ENCODE measurements at places on chromosomes 16 and 17.

DNA sequence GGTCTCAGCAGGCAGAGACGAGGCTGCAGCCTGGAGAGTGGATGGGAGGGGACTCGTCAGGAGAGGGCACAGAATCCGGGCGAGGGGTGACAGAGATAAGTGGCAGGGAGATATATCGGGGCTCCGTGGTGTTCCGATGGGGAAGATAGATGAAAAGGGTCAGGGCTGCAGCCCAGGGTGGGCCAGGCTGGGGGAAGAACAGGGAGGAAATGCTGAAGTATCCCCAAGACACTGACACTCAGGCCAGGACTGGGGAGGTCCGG, 2.1 kb downstream of the LGALS3BP start:
- DNase-seq, result no peak

DNA sequence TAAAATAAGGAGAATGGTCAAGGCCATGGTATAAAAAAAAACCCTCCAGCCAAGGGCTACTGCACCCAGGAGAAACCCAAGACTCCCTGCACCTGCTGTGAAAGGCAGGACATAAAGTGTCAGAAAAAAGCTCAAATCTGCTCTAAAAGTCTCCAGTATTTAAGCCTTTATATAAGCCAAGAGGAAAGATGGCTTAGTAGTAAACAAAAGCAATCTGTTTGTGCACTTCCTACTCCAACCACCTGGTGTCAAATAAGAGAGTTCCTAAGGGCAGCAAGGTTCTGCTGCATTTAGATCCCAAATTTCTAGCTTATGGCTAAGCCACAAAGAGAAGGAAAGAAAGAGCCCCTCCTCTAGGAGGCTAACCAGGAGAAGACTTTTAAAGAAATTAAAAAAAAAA, 20.6 kb downstream of the ACSM1 start:
- no peak for DNase-seq

GRCh38 chr17:6393351-6393952, 41.5 kb downstream of the AIPL1 start:
- no peak for DNase-seq

DNA sequence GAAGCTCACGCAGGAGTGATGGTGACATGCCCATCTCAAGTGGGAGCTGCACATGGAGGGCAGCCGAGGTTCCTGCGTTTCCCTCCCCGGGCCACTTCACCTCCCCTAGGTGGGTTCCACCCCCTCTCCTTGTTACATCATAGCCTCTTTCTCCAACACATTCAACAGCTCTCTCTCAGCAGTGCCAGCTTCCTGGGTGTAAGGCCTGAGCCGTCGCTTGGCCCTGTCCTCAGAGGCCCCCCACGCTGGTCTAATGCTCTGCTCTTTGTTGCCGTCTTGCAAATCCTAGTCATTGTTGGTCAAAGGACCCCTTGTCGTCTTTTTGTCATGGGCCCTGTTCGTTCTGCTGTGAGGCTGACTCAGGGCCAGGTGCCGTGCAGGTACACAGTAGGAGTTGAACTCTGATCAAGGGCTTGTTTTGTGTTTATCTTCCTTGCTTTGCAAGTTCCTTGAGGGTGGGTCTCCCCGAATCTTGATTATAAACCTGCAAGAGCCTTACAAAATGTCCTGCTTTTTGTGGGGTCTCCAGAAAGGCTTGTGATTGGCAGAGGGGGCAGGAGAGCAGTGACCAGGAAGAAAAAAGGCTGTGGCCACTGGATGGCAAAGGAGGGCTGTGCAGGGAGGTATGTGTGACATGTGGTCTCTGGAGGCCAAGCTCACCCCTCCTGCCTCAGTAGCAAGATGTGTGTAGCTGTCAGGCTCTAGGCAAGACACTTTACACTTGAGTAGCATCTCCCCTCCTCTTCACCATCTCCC, 136.6 kb downstream of the CCDC182 start:
- no peak for DNase-seq

DNA sequence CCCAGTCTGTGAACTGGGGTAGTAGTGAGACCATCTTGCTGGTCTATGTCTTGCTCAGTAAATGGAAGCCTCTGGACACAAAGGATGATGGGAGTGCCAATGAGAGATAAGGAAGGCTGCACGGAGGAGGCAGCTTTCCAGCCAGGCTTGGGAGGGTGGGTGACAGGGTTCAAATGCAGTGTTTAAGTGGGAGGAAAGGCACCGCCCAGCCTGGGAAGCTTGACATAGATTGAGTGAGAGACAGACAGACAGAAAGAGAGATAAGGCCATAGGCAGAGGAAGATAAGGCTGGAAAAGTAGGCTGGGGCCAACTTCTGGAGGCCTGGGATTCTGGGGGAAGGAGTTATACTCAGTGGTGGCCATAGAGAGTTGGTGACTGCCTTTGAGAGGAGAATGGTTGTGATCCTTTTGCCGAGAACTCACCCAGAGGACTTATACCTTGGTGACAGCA, 7.2 kb upstream of the COL1A1 start:
- DNase-seq, result no peak

GRCh38 chr17:10336393-10336792, 36.4 kb downstream of the MYH13 start:
- DNase-seq, result no peak

GRCh38 chr17:29109477-29110371, 66.8 kb downstream of the PIPOX start:
- DNase-seq, result no peak

DNA sequence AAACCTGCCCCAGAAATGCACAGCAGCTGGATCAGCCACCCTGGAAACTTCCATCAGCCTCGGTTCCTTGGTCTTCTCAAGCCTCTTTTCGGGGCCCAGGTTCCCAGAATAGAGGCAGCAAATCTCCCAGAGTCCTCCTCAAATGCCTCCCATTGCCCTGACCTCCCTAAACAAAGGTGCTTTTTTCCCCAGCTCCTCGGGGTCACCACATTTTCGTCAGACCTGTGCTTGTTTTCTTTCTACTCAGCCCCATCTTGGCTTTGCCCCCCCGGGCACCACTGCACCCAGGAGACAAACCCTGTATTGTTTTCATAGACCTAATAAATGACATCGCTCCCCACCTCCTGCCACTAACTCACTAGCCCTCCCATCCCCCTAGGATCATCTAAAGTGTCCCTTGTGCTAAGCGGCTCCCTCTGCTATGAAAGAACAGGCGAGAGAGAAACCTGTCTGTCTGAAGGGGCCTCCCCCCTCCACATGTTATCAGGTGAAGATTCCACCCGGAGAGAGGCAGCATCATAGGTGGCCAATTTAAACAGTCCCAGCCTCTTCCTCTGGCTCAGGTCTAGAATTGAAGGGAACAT, 451.1 kb downstream of the SOX9 start:
- no peak for DNase-seq

GRCh38 chr16:9650284-9650683, 531.9 kb downstream of the GRIN2A start:
- DNase-seq, result no peak

DNA sequence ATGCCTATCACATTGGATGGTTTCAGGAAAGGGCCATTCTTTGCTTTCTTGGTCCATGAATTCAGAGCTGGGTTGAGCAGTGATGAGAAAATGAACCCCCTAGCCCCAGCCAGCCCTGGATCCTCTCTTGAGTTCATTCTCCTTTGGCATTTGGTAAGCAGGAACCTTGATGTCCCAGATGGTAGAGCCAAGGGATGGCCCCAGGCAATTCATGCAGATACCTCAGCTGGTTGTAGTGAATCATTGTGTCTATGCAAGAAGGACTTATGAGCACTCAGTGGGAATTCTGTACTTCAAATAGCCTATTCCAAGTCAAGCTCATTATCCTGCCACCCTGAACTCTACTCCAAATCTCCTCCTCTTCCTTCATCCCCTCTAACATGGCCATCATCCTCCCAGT, 412.7 kb downstream of the UTP18 start:
- DNase-seq, result no peak

- DNase-seq, result no peak
Observed at GRCh38 chr17:66340720-66341119, 38.3 kb downstream of the PRKCA start.

GRCh38 chr17:81332118-81332834, 37.2 kb upstream of the SLC38A10 start:
- DNase-seq, result no peak

DNA sequence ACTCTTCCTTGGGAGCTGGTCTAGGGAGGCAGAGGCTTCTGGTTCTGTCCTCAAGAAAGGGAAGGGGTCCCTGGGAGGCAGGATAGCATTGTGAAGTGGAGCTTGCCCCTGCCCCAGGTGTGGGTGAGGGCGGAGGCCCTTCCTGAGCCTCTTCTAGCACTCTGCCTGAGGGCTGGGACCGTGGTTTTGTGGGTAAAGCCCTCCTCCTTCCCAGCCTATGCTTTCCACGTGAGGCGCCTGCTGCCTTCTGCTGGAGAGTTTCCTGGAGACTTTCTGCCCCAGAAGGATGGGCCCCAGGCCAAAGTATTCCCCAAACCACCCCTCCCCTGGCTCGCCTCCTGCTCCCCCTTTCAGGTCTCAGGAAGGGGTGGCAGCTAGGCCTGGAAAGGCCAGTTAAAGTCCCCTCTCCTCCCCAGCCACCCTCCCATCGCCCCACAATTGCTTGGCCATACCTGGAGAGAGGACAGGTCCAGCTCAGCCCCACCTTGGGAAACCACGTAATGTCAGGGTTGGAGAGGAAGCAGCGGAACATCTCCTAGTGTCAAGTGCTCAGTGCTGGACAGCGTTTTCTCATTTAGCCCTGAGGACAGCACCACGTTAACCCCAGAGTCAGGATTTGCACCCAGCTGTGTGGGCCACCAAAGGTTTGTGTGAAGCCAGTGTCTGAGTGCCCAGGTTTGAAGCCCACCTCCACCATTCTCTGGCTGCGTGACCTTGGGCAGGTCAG, 5.6 kb downstream of the SBK1 start:
- DNase-seq, result no peak

- no peak for DNase-seq
Observed at GRCh38 chr16:72244853-72245252, 72.9 kb upstream of the PMFBP1 start.

GRCh38 chr16:24507959-24508480, 31.3 kb upstream of the RBBP6 start:
- no peak for DNase-seq
